Islet precursor cell (in vitro differentiated cells): ENCODE measurements at places on chromosomes 13 and 19.

DNA sequence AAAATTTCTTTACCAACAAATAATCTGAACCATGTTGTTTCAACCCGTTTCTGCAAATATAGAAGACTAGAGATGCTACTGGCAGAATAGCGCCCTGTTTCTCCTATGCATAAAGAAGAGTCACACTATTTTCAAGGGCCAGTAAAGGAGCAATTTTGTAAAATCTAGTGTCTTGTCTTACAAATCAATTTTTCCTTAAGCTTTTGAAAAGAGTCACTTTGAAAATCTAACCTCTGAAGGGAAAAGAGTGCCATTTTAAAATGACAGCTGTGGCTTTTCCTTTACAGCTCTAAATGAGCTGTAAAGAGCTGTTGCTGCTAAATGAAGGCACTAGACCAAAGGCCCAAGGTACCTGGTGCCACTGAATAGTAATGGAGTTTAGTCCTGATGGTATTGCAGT, 16.9 kb upstream of the GTF2F2 start:
- DNase-seq: no peak

- DNase-seq: no peak
Measured at GRCh38 chr13:100491164-100491842, 97.3 kb downstream of the GGACT start.

- DNase-seq: no peak
Measured at GRCh38 chr13:75836441-75836840, 200.3 kb downstream of the LMO7 start.

DNA sequence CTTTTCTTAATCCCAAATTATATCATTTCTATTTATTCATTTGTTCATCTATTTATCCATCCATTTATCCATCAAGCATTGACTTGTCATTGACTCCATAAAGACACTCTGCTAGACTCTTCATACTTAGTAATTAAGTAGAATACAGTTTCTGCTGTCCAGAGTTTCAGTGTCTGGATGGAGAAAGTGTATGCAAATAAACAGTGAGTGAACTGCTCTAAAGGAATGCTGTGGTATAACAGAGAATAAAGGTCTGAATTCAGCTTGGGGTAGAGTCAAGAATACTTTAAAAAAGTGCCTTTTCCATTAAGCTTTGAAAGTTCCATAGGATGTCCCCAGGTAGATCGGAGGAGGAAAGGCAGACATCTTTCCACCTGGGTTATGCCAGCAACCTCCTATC, 51.4 kb downstream of the RAP2A start:
- no peak for DNase-seq

GRCh38 chr13:110331362-110331761, 24.3 kb downstream of the COL4A2 start:
- no peak for DNase-seq

DNA sequence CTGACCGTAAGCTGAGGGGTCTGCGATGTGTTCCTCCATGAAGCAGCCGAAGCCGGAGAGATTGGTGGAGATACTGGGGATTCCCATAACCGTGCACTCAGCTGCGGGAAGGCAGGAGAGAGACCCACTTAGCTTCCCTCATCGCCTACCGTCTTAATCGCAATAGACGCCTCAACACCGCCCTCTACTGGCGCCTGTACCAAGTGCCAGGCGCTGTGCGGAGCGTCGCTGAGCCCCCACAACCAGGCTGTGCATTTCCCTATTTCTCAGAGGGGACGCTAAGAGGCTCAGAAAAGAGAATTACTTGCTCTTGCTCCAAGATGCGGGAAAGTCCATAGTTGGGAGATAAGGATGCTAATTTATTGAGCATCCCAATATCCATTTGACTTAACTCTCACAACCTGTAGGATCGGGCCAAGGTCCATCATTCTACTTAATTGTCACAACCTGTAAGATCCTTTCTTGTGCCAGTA, 5.8 kb downstream of the FTL start:
- peak; percentile 87 for DNase-seq

DNA sequence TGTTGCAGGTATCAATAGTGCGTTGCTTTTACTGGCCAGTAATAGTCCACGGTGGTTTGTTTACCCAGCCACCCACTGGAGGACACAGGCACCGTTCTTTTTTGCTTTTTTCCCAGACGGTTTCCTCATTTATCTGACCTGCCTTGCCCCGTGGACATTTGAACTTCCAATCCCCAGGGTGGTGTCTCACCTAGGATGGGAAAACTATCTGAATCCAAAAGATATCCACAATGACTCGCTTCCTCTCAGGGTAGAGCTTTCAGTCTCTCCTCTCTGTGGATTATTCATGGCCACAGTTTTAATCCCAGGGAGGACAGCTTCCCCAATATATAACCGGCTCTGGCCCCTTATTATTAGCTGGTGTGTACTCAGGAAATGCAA, 170.8 kb downstream of the FOXO1 start:
- DNase-seq: no peak

DNA sequence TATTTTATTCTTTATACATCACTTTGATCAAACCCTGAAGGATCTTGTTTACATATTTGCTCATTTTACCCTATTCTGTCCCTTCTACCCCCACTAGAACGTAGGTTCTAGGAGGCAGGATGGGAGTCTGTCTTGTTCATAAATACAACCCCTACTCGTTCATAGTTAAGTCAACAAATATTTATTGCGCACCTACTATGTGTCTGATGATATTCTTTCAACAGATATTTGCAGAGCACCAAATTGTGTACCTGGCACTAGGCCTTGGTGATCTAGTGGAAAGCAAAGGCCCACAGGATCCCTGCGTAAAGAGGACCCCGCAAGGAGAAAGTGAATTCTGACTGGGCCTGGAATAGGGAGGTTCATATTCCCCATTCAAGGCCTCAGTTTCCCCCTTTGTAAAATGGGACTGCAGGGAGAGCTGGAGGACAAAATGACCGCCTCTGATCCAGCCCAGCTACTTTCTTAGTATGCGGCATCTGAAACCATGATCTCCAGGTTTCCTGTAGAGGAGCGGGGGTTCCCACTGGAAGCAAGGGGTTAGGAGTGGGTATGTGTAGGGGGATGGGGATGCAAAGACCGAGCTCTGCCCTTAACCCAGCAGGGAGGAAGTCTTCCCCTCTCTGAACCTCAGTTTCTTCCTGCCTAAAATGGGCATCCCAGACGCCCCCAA, 534 bp upstream of the GEMIN7 start:
- no peak for DNase-seq

DNA sequence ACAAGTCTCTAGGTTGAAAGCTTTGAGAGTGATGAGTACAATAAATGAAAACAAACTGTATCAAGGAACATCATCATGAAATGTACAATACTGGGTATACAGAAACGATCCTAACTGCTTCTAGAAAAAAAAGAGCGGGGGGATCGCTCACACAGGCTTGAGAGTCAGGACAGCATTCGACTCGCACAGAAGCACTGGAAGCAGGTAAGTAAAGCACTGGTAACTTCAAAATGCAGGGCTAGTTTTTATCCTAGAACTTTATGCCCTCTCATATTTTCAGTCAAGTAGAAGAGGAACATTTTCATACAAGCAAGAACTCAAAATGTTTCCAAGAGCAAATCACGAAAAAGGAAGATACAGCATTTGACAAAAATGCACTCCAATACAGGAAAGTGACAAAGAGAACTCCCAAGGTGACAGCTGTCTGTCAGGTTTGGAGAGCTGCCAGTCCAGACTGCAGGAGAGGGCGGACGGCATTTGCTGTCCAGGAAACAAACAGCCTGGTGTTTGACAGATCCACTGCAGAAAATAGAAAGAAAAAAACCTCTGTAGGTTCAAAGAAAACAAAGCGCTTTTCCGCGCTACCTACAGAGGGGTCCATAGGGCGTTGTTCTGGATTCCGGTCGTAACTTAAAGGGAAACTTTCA, 58.2 kb upstream of the XPO4 start:
- no peak for DNase-seq

- no peak for DNase-seq
Measured at GRCh38 chr13:37680137-37680536, 81.6 kb upstream of the POSTN start.

- no peak for DNase-seq
Measured at GRCh38 chr13:98310485-98311199, 133.6 kb upstream of the RNF113B start.

DNA sequence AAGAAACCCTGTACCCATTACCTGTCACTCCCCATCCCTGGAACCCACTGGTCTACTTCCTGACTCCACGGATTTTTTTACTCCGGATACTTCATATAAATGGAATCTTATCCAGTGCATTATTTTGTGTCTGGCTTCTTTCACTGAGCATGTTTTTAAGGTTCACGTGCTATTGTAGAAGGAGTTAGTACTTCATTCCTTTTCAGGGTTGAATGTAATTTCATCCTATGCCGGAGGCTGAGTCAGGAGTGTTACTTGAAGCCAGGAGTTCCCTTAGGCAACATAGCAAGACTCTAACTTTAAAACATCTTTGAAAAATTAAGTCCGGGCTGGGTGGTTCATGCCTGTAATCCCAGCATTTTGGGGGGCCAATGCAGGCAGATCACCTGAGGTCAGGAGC, 17.9 kb upstream of the ELAVL1 start:
- no peak for DNase-seq

- no peak for DNase-seq
Measured at GRCh38 chr13:41150058-41150457, 17.5 kb upstream of the KBTBD6 start.

- DNase-seq: no peak
Measured at GRCh38 chr13:75326173-75327134, 155.5 kb downstream of the TBC1D4 start.

- DNase-seq: no peak
Measured at GRCh38 chr13:114249077-114249476, 14.4 kb downstream of the CDC16 start.

- no peak for DNase-seq
Measured at GRCh38 chr13:25932365-25932764, 119.5 kb downstream of the SHISA2 start.

GRCh38 chr13:99086267-99087097, 108.6 kb upstream of the DOCK9 start:
- DNase-seq: peak; percentile 69
